RKO (cell line): ENCODE measurements at places on chromosomes 12 and 14.

- DNase-seq, result no peak
Observed at GRCh38 chr14:68486033-68486732, 306.7 kb downstream of the ZFP36L1 start.

DNA sequence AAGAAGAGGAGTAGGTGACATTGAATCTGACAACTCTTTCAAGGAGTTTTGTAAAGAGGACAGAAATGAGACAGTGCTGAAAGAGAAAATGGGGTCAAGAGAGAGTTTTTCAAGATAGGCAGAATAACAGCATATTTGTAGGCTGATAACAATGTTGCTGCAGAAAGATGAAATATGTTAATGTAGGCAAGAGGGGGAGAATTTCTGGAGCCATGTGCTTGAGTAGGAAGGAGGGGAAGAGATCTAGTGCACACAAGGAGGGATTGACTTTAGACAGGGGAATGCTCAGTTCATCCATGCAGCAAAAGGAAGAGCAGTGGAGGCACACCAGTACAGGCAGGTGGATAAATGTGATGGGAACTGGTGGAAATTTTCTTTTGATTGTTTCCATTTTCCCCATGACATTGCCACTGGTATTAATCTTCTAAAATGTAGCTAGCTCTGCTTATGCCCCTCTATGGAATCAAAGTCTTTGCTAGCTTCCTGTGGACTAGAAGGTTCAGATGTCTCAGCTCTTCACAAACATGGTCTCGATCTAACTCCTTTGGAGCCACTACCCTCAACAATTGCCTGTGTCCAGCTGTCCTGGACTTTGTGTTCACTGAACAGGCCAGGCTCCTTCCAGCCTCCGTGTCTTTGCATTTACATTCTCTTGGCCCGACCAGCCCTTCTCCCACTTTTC lies 9.1 kb downstream of the PROX2 start:
- DNase-seq, result no peak

DNA sequence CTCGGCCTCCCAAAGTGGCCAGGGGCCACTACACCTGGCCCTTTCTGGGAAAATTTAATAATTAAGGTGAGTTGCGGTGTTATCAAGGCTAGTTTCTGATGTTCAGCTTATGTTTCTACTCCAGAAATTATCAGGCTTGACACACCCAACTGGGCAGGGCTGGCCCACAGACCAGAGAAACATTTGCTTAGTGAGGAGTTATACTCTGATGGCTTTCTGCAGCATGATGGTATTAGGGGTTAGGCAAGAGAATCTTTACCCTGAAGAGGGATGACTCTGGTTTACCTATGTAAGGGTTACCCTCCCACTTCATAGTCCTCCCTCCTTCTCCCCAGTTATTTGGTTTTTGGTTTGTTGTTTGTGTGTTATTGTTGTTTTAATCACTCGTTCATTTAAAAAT lies 24.5 kb upstream of the HECTD1 start:
- DNase-seq, result no peak

DNA sequence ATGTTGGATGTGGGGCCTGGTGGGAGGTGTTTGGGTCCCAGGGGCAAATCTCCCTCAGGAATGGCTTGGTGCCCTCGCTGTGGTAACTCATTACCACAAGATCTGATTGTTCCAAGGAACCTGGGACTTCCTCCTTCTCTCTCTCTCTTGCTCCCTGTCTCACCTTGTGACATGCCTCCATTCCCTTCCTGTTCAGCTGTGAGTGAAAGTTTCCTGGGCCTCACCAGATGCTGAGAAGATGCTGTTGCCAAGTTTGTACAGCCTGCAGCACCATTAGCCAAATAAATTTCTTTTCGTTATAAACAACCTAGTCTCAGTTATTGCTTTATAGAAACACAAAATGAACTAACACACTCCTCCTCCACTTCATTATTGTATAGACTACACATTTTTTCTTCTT lies 759.8 kb upstream of the MDGA2 start:
- no peak for DNase-seq

- peak; percentile 66 for DNase-seq
Observed at GRCh38 chr12:92134638-92135274, 10.9 kb downstream of the BTG1 start.

DNA sequence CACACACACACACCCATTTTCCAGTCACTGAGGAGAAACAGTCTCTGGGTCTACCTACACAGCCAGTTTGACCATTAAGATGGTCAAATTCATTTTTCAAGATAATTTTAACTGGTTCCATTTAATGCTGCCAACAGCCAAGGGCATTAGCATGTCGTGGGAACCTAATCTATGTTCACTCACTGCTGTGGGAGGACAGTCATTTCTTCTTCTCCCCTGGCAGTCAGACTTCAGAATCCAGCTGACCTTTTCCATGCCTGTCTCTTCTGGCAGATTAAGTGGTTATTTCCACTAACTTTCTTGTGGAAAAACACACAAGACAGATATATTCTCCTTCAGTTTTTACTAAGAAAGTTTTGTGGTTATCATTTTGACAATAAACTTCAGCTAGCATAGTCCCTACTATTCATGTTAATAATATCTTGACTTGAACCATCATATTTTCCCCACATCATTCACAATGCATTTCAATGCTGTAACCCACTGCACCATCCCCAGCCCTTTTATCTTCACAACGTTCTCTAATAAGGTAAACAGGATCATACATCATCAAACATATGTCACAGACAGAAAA lies 82.2 kb downstream of the DAD1 start:
- no peak for DNase-seq

DNA sequence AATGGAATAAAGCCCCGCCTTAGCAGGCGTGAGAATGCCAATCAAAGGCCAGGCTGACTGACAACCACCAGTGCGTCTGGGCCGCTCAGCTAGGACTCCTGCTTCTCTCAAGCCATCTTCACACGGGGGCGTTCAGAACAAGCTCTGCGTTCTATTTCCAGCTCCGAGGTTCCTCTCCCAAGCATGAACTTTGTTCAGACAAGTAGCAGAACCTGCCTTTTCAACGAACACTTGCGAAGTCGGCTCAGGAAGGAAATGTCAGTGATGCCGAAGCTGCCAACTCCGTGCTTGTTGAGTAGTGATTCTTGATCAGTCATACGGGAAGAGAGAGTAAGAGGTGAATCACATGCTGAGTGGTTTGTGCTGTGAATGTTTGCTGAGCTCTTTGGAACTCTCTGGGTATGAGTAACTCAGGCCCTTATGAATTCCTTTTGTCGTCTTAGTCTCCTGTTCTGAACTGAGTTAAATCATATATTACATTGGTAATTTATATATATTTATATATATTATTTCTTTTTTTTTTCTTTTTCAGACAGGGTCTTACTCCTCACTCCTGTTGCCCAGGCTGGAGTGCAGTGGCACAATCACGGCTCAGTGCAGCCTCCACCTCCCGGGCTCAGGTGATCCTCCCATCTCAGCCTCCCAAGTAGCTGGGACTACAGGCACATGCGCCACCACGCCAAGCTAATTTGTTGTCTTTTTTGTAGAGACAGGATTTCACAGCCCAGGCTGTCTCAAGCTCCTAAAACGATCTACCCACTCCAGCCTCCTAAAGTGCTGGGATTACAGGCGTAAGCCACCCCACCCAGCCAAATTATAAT lies 29.4 kb upstream of the BCL7A start:
- DNase-seq, result peak; percentile 99

GRCh38 chr14:64081174-64081746 lies 212.9 kb downstream of the ESR2 start:
- peak; percentile 73 for DNase-seq

- DNase-seq, result no peak
Observed at GRCh38 chr14:40806471-40806870, 800.2 kb upstream of the LRFN5 start.

GRCh38 chr14:44170556-44170955 lies 336.5 kb downstream of the FSCB start:
- DNase-seq, result no peak

DNA sequence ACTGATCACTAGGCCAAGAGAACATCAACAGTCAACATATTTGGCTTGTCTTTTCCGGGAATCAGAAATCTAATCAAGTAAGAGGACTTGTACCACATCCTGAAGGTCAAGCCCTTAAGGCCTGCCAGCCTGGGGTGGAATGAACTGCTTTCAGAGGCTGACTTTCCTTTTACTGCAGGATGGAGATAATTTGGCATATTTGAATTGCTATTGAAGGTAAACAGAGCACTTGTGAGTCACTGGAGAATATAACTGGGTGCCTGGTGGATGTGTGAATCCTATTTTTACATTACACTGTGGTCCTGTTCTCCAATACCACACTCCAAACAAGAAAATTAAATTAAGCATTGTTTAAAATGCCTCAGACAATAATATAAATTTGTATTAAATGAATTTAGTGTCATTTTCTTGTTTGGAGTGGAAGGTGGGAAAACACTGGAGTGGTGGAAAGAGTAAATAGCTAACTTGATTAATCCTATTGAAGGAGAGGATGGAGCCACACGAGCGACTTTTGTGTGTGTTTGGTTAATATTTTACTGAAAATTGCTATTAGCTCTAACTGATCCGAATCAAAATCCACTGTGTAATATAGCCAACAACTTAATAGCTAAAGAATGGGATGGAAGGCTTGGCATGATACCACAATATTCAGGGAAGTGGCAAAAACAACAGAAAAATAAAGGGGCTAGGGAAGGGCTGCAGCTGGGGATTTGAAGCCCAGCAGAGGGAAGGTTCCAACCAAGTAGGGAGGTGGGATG lies 89.4 kb downstream of the OTX2 start:
- no peak for DNase-seq

GRCh38 chr14:36784541-36784940 lies 122.9 kb downstream of the PAX9 start:
- peak; percentile 32 for DNase-seq

- no peak for DNase-seq
Observed at GRCh38 chr12:53113951-53114350, 10.7 kb downstream of the SOAT2 start.

DNA sequence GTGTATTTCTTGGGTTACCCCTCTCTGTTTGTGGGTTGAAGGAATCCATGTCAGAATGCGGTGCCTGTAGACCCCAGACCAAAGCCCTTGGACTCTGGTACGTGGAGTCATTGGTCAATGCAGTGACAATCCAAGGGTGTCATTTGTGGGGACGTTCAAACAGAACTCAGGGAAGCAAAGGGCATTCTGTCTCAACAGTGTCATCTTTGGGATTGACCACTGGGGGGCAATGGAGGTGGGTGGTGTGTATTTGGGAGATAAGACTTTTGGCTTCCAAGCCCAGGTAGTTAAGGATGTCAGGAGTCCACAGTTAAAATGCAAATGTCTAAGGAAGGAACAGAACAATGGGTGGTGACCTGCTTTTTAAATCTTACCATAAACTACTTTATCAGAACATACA lies 54.6 kb upstream of the CCDC175 start:
- DNase-seq, result no peak

DNA sequence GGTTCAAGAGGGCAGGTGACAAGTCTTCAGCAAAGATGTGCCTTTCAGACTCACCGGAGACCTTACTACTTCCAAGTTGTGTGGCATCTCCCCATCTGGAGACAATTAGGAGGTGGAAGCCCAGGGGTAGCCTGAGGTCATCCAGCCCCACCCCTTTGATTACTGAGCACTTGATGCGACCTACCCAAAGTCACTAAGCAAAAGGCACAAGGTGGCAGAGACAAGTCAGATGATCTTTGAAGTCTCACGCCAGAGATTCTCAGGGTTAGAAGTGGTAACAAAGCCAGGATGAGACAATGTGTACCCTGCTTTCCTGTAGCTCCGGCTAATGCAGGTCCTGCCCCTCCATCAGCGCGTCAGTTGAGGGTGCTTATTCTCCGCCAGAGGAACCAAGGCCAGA lies 1.4 kb upstream of the FOXN3 start:
- DNase-seq, result no peak

- peak; percentile 18 for DNase-seq
Observed at GRCh38 chr12:58966939-58967338, 46.6 kb upstream of the LRIG3 start.

DNA sequence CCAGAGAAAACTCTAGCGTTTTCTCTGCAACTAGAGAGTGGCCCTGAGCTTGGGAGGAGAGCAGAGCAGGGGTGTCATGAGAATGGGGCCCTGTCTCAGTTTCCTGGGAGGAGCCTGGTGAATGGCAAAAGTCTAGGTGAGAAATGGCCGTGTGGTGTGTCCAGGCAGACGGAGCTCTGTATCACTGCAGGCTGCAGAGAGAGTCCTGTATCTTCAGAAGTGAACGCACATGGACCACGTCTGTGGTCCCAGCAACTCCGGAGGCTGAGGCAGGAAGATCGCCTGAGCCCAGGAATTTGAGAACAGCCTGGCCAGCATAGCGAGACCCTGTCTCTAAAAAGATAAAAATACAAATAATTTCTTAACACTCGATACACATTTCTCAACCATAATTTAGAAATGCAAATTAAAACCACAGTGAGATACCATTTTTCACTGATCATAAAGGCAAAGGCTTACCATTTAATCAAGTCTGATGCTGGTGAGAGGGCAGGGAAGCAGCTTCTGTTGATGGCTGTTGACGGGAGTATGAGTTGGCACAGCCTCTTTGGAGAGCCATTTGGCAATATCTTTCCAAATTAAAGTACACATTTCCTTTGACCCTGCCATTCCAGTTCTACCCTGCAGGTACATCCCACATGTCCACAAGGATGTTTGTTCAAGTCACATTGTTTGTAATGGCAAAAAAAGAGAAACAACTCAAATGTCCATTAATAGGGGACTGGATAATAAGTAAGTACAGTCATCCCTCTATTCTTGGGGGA lies 51.0 kb downstream of the NFKBIA start:
- no peak for DNase-seq
